ENCODE measurements at places on chromosomes 5 and 9.
A peak's percentile ranks its signal among the peaks of the same experiment; 100 is the strongest.

GRCh38 chr5:162593881-162594280, 526.3 kb downstream of the GABRG2 start:
- peak; percentile 2 for DNase-seq

DNA sequence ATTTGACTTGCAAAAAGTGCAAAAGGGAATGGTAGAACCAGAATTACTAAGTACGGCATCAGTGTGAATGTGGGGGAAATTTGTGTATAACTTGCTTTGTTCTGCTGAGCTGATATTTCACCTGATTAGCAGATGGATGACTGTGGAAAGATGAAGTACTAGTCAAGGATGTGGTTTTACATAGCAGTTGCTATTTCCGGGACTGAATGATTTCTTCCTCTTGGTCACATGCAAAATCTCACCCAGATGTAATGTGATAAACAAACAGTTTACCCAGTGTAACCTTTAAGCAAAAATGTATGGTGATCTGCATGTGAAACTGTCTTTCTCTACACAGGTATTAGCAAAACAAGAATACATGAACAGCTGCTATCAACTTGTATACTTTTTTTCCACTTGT, 46.1 kb downstream of the DCP2 start:
- DNase-seq, result peak; percentile 51

- DNase-seq, result no peak
These were observed 241.9 kb downstream of the PBX3 start for GRCh38 chr9:125989090-125989501.

DNA sequence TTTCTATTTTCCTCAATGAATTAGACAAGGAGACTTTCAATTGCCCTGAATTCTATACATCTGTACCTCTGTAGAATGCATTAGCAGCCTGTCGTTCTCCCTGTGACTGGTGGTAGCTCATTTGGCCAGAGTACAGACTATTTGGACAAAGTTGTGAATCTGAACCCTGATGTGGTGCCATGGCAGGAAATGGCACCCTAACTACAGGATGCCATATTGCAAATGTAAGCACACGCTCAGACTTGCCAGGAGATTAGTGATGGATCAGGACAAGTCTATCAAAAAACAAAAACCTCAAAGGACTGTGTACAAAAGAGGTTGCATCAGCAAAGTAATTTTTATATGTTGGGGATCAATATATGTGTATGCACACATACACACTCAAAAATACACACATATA, 58.3 kb downstream of the SVEP1 start:
- DNase-seq, result no peak

- peak; percentile 42 for DNase-seq
These were observed 11.3 kb upstream of the PHF2 start for GRCh38 chr9:93565089-93565488.

GRCh38 chr9:83441390-83441789, 96.8 kb downstream of the FRMD3 start:
- DNase-seq, result no peak

DNA sequence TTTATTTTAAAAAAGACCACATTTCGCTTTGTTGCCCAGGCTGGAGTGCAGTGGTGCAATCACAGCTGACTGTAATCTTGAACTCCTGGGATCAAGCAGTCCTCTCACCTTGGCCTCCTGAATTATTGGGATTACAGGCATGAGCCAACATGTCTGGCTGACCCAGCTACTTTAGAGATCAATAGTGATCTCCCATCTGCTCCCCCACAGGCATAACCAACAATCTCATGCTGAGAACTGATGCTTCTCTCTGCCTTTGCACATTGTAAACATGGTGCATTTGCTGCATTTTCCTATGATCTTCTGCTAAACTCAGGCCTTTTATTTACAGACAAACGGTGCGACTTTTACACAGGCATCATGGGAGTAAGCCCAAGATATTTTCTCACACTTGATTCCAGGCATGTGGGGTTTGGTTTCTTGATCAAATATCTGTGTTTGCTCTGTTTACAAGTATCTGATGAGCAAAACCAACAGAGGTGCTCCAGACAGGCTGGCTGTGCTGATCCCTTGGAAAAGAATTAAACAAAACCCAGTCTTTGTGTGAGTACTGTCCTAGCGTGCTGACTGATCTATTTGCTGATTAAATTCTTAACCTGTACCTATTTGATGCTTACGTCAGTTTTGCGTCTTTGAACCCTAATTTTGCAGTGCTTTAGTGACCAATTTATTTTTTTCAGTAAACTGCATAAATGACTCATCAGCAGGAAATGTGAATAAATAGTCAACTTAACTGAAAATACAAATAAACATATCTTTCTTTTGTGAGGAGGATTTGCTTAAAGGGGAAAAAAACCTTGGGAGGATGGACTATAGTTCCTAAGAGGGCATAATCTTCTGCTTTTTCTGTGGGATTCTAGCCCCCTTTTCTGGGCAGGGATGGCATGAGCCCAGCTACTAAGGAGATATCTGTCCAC, 191.7 kb upstream of the NR3C1 start:
- peak; percentile 63 for DNase-seq

- no peak for DNase-seq
These were observed 30.9 kb downstream of the ZFR start for GRCh38 chr5:32413466-32414263.

GRCh38 chr9:76559286-76559685, 100.3 kb downstream of the GCNT1 start:
- no peak for DNase-seq

DNA sequence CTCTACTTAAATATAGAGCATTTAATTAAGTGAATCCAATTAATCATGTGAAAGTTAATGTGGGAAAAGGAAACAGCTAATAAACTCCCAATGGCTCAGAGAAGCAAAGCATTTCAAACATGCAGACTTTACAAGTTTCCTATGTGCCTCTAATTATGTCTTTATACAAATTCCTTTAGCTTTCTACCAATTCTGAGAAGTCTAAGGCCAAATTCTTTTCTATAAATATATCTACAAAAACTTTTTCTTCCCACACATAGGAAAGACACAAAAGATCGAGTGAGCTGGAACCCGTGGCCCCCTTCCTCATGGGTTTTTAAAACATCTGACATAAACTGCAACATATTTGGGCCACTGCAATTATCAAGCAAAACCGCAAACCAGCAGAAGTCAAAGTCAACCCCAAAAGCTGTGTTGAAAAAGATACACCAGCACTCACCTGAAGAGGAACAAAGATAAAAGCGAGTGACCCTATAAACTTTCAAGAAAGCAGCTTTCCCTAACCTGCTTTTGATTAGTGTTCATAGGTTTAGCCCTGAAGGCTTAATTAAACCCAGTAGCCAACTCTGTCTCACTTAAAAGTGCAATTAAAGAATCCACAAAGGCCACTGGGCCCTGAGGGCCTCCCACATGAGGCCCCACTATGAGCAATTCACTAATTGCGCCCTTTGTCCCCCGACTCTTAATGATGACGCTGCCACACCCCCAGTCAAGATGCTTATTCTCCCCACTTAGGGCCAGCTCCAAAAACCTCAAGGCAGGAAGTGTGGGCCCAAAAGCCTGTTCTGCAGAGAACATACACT, 12.1 kb downstream of the SEMA5A start:
- DNase-seq, result no peak

DNA sequence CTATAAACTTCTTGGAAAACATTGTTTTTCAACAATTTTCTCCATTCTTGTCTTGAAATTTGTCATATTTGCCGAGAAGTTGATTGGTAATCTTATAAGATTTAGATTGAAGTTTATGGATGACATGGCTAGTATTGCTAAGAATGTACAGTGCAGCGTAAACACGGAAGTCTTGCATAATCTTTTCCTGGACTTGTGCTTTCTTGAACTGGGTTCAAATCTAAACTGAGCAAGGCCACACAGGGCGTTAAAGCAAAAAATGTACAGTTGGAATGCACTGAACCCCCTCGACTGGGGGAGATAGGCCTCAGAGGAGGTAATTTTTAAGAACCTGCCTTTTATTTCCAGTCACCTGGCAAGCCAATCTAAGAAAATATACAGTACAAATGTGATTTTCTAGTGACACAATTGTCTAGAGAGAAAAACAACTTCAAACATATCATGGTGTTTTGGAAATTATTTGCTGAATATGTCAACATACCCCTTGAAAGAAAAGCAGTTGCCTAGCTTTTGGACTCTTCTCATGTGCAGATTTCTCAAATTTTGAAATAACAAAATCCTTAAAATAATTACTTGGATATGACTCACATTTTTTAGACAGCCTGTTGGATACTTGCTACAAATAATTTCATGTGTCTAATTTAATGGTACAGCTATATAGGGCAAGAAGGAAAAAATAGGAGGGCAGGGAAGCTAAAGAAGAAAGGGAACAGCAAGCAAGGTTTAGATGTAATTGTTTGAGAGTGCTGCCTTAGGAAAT, 18.5 kb upstream of the GAS1 start:
- DNase-seq, result no peak

DNA sequence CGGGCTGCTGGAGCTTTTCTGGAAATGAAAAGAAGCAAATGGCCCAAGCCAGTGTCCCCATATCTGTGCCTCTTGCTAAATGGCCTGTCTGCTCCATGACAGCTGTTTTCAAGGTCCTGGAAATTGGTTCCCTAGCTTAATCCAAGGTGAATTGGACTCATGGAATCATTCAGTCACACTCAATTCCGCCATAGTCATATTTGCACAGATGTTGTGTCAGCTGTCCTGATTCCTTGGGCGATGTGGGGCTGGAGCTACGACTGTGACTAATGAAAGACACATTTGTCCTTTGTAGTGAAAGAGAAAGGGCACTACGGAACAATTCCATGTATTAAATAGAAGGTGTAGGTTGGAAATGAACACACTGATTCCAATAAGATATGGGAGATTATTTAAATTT, 102.9 kb upstream of the MEGF10 start:
- no peak for DNase-seq

- no peak for DNase-seq
These were observed 109.0 kb downstream of the NTRK2 start for GRCh38 chr9:84778570-84778969.

DNA sequence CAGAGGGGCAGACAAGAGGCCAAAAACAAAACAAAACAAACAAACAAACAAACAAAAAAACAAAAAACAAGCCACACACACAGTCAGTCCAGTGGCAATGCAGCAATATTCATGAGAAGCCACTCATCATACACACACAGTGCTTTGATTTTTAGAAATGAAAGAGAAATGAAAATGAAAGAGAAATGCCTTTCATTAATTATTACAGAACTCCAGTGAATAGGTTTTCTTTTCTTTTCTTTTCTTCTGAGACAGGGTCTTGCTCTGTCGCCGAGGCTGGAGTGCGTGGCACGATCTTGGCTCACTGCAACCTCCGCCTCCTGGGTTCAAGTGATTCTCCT, 36.9 kb downstream of the SPRY4 start:
- no peak for DNase-seq

GRCh38 chr9:251398-251797, 36.7 kb downstream of the DOCK8 start:
- no peak for DNase-seq

DNA sequence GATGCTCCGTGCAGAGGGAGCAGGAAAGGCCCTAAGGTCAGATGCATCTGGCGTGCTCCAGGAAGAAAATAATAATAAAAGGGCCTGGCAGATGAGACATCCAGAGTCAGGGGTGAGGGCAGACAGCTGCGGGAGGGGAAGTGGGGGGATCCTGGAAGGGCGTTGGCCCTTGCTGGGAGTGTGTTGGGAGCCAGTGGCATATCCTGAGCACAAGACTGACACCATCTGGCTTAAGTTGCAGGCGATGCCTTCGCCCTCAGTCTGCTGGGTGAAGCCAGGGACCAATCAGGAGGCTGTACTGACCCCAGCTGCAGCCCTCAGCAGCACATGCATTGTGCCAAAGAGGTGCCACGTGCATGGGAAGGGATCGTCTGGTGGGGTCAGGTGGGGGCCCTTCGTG, 3.8 kb downstream of the OR2V2 start:
- peak; percentile 32 for DNase-seq

GRCh38 chr9:26437056-26437711, 455.4 kb downstream of the CAAP1 start:
- DNase-seq, result no peak

- DNase-seq, result no peak
These were observed 142.0 kb downstream of the HSPA4 start for GRCh38 chr5:133193794-133194193.

DNA sequence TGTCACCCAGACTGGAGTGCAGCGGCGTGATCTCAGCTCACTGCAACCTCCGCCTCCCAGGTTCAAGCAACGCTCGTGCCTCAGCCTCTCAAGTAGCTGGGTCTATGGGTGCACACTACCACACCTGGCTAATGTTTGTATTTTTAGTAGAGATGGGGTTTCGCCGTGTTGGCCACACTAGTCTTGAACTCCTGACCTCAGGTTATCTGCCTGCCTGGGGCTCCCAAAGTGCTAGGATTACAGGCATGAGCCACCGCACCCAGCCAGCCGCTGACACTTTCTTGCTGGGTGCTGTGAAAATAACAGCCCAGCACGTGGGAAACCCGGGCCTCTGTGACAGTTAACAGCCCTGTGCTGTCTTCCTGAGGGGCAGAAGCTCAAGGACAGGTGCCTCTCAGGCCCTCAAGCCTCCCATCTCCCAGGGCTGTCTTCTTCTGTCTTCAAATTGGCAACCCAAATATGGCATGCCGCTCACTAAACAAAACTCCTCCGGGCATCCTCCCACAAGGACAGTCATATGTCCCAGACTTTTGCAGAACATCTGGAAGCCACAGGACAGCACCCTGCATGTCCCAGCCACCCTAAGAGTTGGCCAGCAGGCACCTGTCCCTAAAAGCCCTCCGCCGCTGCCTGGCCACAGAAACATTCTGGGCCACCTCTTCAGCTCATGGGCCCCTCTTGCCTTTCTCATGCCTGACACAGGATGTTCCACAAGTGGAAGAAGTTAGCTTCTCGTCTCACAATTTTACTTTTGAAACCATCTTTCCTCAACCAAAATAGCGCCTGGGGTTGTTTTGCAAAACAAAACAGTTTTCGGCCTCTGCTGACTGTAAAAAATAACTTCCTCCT, 233.6 kb downstream of the SYK start:
- peak; percentile 43 for DNase-seq

DNA sequence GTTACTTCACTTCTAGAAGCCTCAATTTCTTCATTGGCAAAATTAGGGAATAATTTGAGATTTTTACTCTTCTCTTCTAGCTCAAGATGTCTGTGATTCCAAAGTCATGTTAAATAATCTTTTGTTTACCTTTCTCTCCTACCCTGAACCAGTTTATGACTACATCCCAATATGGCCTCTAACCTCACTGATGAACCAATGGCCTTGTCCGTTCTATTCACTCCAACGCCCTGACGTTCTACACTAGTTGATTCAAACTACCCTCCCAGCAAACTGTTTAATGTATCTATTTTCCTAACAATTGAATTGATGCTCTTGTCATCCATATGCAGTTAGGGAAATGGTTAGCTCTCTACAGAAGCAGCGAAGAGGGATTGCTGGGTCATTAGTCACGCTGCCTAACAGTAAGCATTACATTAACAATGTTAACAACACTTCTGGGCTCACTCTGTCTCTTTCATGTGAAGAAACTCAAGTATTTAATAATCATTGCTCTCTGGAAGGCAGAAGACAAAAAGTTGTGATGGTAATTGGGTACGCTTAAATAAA, 38.0 kb downstream of the RAPGEF1 start:
- DNase-seq, result no peak

- no peak for DNase-seq
These were observed 81.5 kb downstream of the SHB start for GRCh38 chr9:37987467-37987981.

Data from GM12865 (cell line).